Cerebellar nuclear complex (tissue), 1 donor: ENCODE measurements at places on chromosomes 6 and 20.

- no peak for DNase-seq
Measured at GRCh38 chr20:641516-641875, 11.5 kb downstream of the SRXN1 start.

DNA sequence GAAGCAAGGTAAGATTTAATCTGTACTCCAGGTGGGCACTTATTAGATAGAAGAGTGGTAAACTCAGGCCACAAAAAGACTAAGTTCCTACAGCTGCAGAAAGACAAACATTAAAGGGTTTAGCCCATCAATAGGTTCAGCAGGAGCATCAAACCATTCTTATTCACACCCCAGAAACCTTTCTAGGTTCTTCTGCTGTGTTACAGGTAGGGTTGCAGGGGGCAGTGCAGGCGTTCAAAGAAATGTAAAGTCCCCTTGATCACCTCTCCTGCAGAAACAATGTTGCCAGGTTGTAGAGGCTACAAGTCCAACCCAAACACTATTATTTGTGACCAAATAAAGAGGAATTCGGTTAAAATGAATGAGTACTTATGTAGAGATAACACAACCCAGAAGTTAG is 31.8 kb downstream of the PHACTR1 start:
- no peak for DNase-seq

GRCh38 chr6:147381712-147382111 is 126.8 kb upstream of the SAMD5 start:
- no peak for DNase-seq

GRCh38 chr6:11585426-11586016 is 48.0 kb downstream of the TMEM170B start:
- DNase-seq: no peak

- DNase-seq: no peak
Measured at GRCh38 chr6:44995486-44996132, 332.5 kb upstream of the RUNX2 start.

GRCh38 chr6:19297880-19298279 is 539.3 kb upstream of the ID4 start:
- no peak for DNase-seq
